Psoas muscle (tissue), 8 donors: ENCODE measurements at places on chromosomes 2 and 18. TPM values are rescaled to one million over a fixed set of nuclear protein-coding genes. Genes with fewer than 3 reads are reported as not detected.

The RESP18 gene
- total RNA-seq = not detected

The AFG3L2 gene
- 95.4 TPM for total RNA-seq

The RFTN2 gene
- 0.92 TPM for total RNA-seq

The CD302 gene
- 4.6 TPM for total RNA-seq

The CMPK2 gene
- 3.4 TPM for total RNA-seq

The LAMA1 gene
- total RNA-seq = 0.15 TPM

The ATP6V1B1 gene
- 0.53 TPM for total RNA-seq

The TMEM198 gene
- 1.8 TPM for total RNA-seq

The STAT4 gene
- total RNA-seq = 0.53 TPM

The NEUROD1 gene
- not detected for total RNA-seq

The EHD3 gene
- 1.8 TPM for total RNA-seq

The MAL gene
- total RNA-seq = 0.92 TPM

The THAP4 gene
- total RNA-seq = 69.2 TPM

The TPO gene
- 2.6 TPM for total RNA-seq

The IL1F10 gene
- total RNA-seq = not detected

The APOB gene
- total RNA-seq = 0.38 TPM
